ENCODE measurements at places on chromosomes 3 and 15.

DNA sequence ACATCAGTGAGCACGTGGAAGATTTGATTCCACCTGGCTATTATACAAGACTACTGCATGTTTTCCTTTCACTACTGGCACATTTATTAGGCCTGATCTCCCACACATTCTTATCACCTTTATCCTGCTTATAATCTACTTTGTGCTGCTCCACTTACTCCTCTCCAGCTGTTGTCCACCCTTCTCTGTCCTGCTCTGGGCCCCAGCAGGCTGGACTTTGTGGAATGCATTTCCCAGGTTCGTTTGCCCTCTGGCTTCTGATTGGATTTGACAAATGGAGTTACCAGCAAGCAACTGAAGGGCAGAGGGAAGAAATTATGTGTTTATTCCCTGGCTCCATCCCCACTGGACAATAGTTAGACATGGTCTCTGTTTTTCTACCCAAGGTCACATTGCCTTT lies 75.5 kb downstream of the DCLK3 start:
- no peak for DNase-seq

DNA sequence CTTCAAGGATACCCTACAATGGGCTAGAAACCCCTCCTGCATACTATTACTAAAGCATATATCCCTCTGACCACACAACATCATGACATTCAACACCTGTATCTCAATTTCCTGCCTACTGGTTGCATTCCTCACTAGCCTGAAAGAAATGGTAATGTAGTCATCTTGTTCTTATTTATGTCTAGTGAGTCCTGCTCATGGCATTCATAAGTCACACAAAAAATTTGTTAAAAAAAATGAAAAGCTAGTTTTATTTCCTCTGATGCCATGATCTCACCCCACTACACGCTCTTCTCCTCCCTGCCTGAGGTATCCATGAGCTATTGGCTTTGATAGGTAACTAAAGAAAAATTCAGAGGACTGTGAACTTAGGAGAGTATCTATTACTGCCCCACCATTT lies 284.5 kb downstream of the ZNF385D start:
- no peak for DNase-seq

GRCh38 chr3:49669352-49669751 lies 4.8 kb upstream of the APEH start:
- DNase-seq = no peak

DNA sequence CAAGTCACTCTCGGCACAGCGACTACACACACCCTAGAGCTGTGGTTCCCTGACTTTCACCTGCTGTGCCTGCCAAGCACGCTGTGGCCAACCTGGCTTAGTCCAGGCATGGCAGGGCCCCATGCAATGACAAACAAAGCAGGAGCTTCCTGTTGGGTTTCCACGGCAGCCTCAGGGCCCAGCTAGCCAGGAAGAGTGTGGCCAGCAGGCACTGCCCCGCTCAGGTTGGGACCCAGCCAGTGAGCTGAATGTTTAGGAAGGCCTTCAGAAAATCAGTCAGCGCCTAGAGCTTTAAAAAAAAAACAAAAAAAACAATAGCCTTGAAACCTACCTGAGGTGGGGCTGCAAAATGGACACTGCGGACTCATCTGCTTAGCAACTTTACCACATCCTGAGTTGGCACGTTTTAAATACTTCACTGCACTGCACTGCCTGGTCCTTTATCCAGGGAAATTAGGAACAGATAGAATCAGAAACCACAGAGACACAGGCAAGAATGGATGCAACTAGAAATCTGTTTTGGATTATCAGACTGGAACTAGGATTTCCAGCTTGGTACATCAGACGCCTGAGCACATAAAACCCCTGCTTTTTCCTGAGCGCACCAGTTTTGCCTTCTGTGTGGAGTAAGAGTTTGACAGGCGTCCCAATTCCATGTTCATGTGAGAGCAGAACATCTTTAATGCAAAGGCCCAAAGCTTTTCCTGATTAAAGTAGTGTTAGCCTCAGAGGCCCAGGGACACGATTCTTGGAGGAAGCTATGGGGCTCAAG lies 36.2 kb upstream of the LDHAL6B start:
- no peak for DNase-seq

GRCh38 chr3:143122608-143123352 lies 3.2 kb downstream of the CHST2 start:
- no peak for DNase-seq

DNA sequence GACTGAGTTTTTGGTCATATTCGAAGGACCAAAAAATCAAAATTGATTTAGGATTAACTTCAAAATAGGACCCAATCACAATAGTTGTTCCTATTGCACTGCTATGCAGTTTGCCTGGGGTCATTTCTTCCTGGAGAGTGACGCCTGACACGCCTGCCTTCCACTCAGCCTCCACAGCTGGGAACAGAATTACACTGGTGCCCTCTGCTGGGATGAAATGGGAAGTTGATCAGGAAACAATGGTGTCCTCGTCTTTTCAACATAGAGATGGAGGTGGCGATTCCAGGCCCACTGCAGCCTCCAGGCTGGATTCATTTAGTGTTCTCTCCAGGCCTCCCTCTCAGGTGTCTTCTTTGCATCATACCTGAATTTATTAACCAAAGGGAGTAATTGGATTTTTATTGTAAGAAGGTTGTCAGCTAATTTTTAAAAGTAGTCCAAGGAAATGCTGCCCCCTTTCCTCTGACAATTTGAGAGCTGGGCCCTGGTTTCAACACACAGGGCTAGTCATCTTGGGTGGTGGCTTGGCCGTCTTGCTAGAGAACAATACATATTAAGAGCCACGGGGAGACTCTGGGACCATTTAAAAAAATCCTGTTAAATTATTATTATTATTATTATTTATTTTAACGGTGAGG lies 69.7 kb downstream of the GAP43 start:
- no peak for DNase-seq

GRCh38 chr3:29255854-29256696 lies 24.8 kb upstream of the RBMS3 start:
- DNase-seq = no peak

- no peak for DNase-seq
Observed at GRCh38 chr3:11532931-11533391, 110.8 kb downstream of the VGLL4 start.

DNA sequence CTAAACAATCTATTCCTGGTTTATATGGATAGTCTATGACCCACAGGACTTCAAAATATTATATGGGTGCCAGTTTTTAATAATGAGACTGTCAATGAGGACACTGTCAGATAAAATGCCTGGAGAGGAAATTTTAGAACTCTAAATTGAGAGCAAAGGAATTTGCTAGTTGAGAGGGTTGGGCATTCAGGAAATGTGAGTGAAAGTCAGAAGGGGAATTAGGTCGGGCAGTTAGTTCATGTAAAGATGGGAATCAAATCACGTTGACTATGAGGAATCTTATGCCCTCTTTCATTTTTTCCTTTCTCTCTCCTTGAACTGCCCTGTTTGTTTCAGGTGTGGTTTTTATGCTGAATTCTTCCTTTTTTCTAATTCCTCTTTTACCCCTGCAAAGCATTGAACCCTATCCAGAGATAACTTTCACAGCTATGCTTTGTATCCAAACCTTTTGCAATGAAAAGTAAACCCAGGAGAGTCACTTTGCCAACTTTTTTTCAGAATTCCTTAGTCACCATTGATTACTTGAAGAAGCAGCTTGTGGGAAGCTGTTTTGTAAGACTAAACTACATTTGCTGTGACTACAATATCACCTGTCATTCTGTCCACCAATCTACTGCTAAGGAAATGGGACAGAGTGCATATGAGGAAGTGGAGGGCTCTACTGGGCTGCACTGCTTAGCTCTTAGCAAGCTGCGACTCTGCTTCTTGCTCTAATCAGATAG lies 27.8 kb downstream of the CHP1 start:
- no peak for DNase-seq

DNA sequence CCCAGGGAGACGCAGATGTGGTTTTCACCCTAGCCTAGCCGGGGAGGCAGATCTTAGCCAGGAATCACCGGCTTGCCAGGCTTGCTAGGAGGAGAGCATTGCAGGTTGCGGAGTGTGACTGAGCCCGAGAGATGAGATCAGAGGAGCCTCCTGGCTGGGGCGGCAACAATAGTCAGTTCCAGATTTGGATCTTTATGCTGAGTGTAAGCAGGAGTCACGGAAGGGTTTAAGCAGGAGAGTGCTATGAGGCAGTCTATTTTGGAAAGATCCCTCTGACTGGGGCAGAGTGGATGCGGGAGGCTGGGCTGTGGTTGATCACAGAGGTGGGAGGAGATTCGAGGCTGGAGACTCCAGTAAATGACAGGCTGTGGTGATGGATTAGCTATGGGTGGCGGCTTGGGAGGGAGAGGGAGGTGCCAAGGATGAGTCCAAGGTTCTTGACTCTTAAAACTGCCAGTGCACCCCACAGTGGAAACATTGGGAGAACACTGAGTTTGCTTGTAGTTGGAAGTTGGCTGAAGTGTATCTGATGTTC lies 10.4 kb upstream of the BAHD1 start:
- DNase-seq = no peak

- DNase-seq = no peak
Observed at GRCh38 chr3:103706671-103707070, 1271.9 kb downstream of the ZPLD1 start.

- no peak for DNase-seq
Observed at GRCh38 chr15:97224191-97224641, 736.3 kb upstream of the ARRDC4 start.

DNA sequence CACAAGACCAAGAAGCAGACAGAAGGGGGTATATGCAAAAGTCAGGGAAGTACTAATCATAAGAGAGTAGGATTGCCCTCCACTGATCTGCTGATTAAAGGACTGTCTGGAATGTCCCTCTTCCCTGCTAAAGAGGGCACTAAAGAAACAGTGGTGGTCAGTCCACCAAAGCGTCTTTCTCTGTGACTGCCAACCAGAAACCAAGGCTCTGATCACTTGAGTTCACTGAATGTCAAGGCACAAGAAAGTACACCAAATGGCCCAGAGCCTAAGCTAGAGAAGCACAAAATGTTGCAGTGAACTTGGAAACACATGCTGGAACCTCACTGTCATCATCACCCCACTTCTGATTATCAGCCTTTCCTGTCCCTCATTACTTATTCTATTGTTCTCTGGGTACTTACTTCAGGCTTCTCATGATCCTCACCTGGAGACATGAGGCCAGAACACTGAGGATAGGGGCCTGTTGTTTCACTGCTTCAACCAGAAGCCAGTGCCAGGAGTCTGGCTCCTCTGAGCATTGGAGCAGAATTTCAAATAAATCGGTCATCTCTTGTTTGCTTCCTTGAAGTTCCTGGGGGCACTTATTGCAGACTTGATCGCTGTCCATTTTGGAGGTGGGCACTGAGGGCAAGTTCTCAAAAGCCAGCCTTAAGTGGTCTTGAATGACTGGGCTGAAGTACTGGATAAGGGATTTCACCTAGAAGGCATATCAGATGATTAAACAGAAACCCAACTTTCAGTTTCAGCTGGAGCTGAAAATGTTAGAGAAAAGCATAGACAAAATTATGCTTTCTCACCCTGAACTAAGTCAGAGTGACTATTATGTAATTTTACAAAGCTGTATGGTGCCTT lies 58.9 kb downstream of the EIF3J start:
- no peak for DNase-seq

Data from esophagus squamous epithelium (tissue), 5 donors.